ENCODE measurements at places on chromosomes 3 and 15. TPM values are rescaled to one million over a fixed set of nuclear protein-coding genes. Genes with fewer than 3 reads are reported as not detected.
A peak's percentile ranks its signal among the peaks of the same experiment; 100 is the strongest.

GRCh38 chr3:194255252-194256039 lies 95.7 kb downstream of the CPN2 start:
- DNase-seq, result no peak

- DNase-seq, result no peak
Measured at GRCh38 chr15:56969265-56969895, 50.9 kb downstream of the TCF12 start.

The ERICH6 gene
- polyA plus RNA-seq, result 0.89 TPM

DNA sequence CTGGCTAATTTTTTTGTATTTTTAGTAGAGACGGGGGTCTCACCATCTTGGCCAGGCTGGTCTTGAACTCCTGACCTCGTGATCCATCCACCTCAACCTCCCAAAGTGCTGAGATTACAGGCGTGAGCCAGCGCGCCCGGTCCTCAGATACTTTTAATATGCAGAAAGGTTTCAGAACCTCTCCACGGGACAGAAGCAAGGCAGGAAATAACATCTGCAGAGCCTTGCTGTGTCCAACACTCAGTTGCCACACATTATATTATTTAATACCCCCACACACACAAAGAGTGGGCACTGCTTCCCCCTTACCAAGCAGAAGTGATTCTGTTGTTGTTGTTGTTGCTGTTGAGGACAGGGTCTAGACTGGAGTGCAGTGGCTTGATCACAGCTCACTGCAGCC lies 28.0 kb downstream of the OSBPL10 start:
- DNase-seq, result no peak

- DNase-seq, result no peak
Measured at GRCh38 chr3:17047162-17047561, 162.4 kb downstream of the PLCL2 start.

DNA sequence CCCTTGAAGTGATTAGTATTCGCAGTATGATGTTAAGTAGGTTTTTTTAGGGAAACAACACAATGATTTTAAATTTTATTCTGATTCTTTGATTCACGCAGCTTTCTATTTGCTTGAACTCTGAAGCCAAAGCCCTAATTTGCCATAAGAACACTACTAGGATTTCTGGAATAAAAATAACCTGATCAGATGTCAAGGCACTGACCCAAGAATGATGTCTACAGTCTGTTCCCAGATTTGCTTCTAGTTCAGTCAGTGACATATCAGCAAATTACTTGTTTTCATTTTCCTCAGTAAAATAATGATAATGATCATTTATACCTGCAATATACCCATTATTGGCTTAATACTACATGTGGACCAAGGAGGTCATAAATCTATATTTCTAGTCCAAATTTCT lies 179.5 kb upstream of the EIF1B start:
- DNase-seq, result no peak

The EEFSEC gene
- 29.1 TPM for polyA plus RNA-seq

The CLSTN2 gene
- 20.7 TPM for polyA plus RNA-seq

DNA sequence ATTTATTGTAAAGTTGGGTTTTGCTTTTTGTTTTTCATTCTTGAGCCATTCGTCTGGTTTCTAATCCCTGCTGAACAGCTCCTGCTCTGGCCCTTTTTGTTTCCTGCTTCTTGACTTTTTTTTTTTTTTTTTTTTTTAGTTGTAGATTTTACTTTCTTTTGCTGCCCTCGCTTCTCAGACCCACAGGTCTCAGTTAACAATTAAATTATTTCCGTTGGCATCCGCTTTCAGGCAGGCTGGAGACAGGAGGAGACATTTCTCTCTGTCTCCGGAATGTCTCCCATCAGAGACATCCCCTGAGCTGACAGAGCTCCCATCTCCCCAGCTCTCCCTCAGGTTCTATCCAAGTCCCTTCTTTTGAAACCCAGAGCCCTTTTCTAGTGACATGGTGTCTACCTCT lies 68.6 kb downstream of the SLC6A6 start:
- no peak for DNase-seq

DNA sequence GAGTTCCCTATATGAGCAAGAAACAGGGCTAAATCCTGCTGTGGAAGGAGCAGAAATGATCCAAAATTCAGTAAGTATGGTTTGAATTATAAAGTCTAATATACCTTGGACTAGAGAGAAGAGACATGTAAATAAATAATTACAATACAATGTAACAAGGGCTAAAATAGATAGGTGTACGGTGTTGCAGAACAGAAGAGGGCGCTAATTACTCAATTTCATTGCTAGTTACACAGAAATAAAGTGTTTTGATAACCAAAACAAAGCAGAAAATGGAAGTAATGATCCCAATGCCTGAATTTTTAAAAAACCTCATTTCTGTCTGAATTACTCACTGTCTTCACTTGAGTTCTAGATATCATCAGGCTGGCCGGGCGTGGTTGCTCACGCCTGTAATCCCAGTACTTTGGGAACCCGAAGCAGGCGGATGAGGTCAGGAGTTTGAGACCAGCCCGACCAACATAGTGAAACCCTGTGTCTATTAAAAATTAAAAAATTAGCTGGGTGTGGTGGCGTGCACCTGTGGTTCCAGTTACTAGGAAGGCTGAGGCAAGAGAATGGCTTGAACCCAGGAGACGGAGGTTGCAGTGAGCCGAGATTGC lies 8.3 kb upstream of the PLCH1 start:
- no peak for DNase-seq

- no peak for DNase-seq
Measured at GRCh38 chr3:46926871-46927717, 49.5 kb downstream of the CCDC12 start.

The CPN2 gene
- not detected for polyA plus RNA-seq

- DNase-seq, result peak; percentile 32
Measured at GRCh38 chr15:94069844-94070243, 161.5 kb upstream of the MCTP2 start.

The ST3GAL6 gene
- polyA plus RNA-seq, result 22.2 TPM

DNA sequence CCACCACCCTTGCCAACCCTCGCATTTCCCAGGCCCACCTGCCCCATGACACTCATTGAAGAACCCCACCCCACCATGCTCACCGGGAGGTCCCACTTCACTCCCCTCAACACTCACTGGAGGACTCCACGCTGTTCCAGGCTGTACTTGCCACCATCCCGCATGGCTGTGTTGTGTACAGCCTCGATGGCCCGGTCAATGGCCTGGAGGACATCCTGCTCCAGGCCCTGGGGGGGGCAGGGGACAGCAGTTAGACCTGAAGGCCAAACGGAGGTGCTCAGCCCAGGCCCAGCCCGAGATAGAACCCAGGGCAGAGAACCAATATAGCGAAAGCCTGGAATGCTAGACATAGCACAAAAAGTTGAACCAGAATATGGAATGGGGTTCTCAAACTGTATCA lies 2.9 kb downstream of the NCKIPSD start:
- DNase-seq, result no peak

The STAB1 gene
- polyA plus RNA-seq, result 34.5 TPM
